ENCODE measurements at places on chromosomes 2 and 18.

GRCh38 chr18:52678034-52678433, 338.0 kb downstream of the DCC start:
- no peak for DNase-seq

DNA sequence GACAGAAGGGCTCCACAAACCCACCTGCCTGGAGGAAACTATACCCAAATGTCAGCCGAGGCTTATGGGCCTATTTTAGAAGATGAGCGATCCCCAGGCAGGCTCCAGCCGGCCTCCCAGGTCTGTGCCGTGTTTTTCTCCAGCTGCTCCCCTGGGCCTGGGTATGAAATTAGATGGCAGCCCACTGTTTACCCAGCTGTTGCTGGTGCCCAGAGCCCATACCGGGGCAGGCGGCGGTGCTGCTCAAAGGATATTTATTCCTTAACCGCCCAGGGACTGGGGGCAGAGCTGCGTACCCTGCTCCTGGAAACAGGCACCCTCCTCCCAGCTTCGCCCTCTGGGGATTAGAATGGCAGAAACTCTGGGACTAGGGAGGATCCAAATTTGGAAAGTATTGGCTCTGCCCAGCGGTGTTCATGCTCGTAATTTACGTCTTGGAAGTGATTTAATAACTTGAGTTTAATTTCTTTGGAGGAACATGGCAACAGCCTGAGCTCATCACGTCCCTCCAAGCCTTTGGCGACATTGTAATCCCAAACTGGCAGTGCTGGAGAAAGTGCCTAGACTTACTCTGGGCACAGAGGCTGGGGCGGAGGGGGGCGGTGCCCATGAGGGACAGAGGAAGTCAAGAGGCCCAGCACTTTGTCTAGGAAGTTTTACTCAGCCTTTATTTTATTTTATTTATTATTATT, 199.2 kb downstream of the KLHL29 start:
- no peak for DNase-seq

DNA sequence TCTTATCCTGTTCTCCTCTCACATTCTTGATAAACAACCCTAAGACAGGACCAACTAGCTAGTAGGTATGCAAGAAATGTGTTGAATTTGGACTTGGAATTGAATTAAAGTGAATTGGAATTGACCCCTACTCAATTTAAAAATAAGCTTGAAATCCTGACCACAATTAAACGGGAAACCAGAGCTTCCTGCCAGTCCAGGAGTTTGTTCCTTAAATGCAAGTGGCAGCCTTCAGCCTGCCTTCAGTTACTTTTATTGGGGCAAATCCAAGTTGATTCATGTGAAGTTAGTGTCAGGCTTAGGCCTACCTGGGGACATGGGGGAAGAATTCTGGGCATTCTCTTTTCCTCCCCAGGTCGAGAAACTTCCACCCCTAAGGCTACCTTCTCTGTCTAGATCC, 457.6 kb downstream of the BCL11A start:
- no peak for DNase-seq

- DNase-seq: no peak
Observed at GRCh38 chr18:53997064-53997463, 227.4 kb downstream of the MBD2 start.

GRCh38 chr2:24021122-24021998, 11.5 kb downstream of the MFSD2B start:
- no peak for DNase-seq

DNA sequence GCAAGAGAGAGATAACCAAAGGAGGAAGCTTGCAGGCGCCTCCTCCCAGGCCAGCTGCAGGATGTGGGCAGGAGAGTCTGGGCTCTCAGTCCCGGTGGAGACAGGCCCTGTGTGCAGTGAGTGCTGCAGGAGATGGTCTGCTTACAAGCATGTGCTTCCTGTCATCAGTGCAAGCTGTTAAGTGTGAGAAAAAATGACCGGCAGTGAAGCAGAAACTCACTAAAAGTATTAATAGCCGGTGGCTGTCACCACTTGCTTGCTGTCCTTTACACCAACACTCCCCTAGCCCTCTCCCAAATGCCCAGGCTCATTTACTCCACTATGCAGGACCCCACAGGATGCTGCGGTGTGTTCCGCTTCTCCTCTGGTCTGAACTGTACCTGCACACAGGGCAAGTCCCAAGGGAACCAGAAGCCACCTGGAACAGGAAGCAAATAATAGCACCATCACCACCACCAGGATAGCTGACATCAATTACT, 435.6 kb upstream of the HS6ST1 start:
- no peak for DNase-seq

- DNase-seq: no peak
Observed at GRCh38 chr2:68225119-68225632, 27.2 kb downstream of the PPP3R1 start.

DNA sequence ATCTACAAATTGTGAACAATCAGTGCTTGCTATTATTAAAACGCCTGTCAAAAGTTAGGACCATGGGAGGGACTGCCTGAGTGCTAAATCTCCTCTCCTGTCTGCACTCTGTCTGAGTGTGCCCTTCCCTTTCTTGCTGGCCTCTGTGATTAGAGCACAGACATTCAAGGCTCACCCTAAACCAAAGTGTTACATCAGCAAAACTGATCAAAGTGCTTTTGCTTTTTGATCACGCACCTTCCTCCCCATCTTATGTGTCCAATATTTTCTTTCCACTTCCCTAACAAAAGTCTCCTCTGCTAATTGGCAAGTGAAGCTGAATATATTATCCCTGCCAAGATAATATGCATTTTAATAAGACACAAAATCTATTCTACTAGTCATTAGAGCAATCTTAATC, 30.5 kb upstream of the DNAJC10 start:
- no peak for DNase-seq

DNA sequence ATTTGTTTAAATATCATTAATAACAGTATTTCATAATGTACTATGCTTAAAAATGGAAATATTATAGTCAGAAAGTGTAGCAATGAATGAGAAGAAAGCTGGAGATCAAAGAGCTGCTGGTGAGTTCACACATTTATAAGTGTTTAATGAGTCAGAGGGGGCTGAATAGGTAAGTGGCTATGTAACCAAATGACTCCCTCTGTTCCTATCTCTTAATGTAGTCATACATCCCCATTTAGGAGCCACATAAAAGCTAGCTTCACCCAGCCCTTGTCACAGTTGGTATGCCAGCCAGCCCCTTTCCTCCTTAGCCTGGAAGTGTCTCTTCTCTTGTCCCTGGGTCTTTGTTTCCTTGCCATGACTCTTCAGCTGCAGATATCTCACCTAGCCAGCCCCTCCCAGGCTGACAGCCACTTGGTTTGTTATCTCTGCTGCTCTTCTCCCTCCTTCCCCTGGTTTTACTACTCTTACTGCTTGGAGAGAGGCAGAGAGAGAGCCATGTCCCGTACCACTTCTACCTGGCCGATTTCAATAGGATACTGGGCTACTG, 438.6 kb upstream of the HNMT start:
- DNase-seq: no peak

GRCh38 chr2:236250909-236251579, 13.2 kb downstream of the ASB18 start:
- no peak for DNase-seq

DNA sequence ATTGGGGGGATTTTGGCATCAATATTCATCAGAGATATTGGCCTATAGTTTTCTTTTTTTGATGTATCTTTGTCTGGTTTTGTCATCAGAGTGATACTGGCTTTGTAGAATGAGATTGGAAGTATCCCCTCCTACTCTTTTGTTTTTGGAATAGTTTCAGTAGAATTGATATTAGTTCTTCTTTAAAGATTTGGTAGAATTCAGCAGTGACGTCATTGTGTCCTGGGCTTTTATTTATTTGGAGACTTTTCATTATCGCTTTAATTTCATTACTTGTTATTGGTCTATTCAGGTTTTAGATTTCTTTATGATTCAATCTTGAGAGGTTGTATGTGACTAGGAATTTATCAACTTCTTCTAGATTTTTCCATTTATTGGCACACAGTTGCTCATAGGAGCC, 825.5 kb upstream of the NXPH2 start:
- DNase-seq: no peak

GRCh38 chr2:173417341-173417740, 62.7 kb downstream of the CDCA7 start:
- no peak for DNase-seq
